ENCODE measurements at places on chromosomes 7 and 10.

- DNase-seq, result no peak
Observed at GRCh38 chr10:31668326-31668725, 260.3 kb downstream of the ARHGAP12 start.

- no peak for DNase-seq
Observed at GRCh38 chr10:12583891-12584595, 234.7 kb downstream of the CAMK1D start.

- DNase-seq, result no peak
Observed at GRCh38 chr10:101122270-101123084, 8.6 kb upstream of the TLX1 start.

- no peak for DNase-seq
Observed at GRCh38 chr7:38169847-38170246, 8.2 kb upstream of the STARD3NL start.

DNA sequence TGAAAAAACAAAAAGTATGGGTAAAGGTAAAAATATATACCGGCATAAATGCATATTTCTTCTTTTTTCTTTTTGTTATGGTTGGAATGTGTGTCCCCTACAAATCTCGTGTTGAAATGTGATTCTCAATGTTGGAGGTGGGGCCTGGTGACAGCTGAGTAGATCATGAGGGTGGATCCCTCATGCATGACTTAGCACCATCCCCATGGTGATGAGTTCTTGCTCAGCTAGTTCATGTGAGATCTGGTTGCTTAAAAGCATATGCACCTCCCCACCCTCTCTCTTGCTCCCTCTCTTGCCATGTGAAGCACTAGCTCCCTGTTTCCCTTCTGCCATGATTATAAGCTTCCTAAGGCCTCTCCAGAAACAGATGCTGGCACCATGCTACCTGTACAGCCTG lies 93.3 kb downstream of the HYCC1 start:
- no peak for DNase-seq

DNA sequence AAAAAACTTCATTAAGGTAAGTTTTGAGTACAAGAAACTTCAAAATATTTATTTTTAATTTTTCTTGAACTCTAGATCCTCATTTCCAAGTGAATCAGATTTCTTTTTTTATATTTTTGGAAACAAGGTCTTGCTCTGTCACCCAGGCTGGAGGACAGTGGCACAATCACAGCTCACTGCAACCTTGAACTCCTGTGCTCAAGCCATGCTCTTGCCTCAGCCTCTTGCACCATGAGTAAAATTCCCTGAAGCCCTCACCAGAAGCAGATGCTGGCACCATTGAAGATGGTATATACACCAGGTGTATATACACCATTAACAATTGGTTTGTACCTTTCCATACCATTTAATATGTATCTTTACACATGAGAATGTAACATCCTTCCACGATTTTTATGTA lies 45.1 kb upstream of the ODAD2 start:
- no peak for DNase-seq

DNA sequence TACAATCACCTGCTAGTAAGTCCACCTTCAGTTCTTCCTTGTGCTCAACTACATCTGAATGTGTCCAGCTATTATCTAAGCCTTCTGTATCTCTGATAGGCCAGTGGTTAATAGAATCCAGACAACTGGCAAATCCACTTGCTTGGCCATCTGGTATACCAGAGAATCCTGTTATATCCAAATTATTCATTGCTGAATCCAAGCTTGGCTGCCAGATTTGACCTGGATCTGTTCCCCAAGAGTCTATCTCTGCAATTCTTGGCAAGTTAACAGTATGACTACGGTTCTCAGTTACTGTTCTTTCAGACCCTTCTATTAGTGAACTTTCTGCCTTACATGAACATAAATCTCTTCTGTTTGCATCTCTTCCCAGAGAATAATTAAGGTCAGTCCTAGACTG lies 154.6 kb upstream of the TARP start:
- DNase-seq, result peak; percentile 45

DNA sequence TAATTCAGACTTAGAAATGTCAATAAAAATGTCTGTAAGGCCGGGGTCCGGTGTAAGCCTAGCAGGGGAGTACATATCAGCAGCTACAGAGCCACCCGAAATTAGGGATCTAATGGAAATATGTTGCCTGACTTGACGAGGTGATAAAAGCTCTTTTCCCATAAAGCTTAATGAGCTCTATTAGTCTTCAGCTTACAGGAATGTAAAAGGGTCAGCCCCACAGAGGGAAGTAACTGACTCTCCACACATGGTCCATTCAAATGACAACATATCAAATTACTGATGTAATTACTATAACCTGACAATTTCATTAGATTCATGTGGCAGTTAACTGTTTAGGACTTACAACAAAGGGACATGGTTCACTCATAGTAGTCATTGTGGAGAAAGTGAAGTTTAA lies 62.3 kb downstream of the ATE1 start:
- DNase-seq, result no peak

DNA sequence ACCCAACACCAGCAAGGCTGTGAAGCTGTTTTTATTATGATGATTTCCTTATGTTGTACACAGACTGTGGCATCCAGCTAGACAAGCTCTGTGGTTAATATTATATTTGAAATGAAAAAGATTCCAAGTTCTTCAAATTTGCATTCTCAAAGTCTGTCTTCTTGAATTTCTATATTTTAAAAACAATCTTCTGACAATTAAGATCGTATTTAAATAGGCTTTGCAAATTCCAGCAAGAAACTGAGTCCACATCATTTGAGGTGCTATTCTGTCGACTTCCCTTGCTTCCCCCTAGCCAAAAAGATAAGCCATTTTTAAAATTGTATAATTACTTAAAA lies 73.1 kb upstream of the TOMM7 start:
- DNase-seq, result no peak

- no peak for DNase-seq
Observed at GRCh38 chr10:57867241-57867640, 400.5 kb downstream of the IPMK start.

DNA sequence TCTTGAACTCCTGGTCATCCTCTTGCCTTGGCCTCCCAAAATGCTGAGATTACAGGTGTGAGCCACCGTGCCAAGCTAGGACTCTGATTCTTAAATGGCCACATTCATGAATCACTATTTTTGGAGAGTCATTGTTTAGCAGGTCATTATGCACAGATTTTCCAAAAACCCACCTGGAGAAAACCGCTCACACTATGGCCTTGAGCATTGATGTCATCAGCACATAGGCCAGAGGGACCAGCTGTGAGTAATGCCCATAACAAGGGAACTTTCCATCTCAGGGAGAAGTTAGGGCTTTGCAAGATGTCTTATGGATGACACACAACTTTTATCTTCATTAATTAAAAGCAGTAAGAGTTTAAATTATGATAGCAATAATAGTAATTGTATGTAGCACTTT lies 86.4 kb upstream of the KIF5B start:
- DNase-seq, result no peak

- no peak for DNase-seq
Observed at GRCh38 chr7:141789917-141790316, at the start of gene TAS2R5. Gene TAS2R5 (plus strand): TSS chr7:141790217. CDS start chr7:141790362, 145 bp downstream.

GRCh38 chr7:51591223-51591622 lies 274.6 kb upstream of the COBL start:
- no peak for DNase-seq

DNA sequence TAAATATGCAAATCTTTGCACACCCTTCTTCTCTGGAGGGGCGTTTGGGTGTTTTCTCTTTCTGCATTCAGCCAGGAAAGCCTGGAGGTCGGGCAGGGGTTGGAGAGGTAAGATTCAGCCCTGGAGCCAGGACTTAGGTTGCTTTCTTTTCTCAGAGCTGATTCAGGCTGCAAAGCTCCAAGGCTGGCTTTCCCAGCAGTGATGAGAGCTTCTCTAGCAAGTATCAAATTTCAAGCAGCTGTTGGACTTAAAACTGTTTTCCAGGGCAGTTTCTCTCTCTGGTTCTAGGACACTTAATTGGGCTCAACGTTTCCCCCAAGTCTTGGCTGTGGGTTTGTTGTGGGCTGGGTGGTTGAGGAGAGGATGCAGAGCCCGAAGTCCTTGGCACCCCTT lies 608 bp downstream of the AKR1B10 start:
- no peak for DNase-seq

DNA sequence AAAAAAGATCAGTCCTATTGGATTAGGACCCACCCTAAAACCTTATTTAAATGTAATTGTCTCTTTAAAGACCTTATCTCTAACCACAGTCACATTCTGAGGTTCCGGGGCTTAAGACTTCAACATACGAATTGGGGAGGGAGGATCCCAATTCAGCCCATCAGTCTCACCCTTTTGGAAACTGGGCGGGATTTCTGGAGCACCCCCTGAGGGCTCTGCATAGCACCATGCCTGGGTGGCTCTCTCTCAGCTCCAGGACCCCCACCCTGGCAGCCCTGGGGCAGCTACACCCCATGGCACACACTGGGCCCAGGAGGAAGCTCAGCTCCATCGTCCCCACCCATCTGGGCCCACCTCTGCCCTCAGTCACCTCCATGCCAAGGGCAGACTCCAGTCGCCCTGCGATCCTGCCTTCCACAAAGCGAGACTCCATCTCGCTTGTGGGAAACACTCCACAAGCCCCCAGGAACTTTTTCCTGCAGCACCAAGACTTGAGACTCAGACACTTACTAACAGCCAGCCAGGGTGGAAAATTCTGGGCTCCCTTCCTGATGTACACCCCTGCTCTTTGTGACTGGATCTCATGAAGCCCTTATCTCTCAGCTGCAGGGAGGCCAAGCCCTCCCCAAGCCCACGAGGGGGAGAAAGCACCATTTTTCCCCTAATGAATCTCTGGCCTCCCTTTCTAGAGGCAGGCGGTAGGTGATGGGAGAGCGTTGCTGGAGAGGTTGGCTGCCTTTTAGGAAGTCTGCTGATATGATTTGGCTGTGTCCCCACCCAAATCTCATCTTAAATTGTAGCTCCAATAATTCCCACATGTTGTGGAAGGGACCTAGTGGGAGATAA lies 90.8 kb upstream of the KDM7A start:
- DNase-seq, result no peak

DNA sequence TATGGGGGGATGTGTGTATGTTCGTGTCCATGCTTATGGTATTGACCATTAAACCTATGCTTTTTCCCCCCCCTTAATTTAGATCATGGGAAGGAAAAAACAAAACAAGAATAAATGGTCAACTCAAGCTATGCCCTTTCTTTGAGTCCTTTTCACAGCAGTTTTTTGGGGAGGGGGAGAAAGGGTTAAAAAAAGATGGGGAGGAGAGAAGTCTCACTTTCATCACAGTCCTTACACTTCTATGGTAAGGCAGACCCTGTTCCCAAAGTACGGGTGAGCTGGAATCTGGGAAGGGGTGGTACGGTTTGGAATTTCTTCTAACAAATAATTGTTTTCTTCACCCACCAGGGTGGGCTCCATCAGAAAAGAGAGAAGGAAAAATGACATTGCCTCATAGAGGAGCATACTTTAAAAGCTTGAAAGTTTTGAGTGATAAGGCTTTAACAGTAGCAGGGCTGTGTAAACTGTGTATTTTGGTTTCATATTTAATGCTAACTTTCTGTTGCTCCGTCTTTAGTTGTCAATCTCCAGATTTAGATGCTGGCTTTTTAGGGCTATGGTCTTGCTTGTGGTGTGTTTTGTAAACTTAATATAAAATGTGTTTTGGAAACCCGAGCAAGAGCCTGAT lies 180.1 kb downstream of the TCF7L2 start:
- no peak for DNase-seq

DNA sequence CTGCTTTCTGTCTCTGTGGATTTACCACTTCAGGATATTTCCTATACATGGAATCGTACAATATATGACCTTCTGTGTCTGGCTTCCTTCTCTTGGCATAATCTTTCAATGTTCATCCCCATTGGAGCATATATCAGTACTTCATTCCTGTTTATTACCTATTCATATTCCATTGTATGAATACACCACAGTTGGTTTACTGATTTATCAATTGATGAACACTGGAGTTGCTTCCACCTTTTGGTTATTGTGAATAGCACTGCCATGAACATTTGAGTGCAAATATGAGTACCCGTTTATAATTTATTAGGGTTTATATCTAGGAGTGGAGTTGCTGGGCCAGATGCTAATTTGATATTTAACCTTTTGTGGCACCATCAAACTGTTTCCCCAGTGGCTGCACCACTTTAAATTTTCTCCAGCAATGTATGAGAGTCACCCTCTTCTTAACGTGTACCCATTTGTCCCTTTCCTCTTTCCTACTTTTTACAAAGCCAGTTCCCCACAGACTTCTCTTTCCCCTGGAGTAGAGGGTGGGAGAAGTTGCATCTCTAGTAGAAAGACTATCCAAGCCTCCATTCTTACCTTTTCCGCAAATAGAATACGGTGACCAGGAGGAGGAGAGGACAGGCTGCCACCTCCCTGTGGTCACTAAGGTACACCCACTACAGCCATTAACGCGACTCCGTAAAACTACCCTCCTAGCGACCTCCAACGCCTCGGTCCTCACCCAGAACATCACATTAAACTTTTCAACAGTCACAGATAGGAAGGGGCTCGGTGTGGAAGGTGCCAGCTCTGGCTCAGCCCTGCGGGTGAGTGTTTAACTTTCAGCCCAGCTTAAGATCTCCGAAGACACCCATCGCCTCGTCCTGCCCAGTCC lies 25.6 kb downstream of the SCD start:
- DNase-seq, result no peak

DNA sequence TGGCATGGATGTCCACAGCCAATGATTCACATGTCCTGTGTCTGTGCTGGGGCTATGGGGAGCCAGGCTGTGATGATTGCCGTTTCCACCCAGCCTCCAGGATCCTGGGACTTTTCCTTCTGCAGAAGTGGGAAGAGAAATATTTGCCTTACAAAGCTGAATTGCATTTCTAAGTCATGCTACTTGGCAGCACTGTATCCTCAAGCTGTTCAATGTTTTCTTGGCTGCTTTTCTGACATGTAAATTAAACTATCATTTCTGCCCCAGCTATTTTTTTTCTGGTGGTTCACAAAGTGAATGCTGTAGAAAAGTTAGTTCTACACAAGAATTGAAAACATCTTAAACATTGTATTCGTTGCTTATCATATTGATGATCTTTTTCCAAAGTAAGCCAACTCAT lies 51.9 kb upstream of the TCERG1L start:
- DNase-seq, result no peak

GRCh38 chr7:137753067-137753466 lies 93.7 kb downstream of the DGKI start:
- DNase-seq, result no peak

GRCh38 chr7:119925581-119926289 lies 347.2 kb upstream of the KCND2 start:
- DNase-seq, result no peak

- no peak for DNase-seq
Observed at GRCh38 chr10:133159950-133160825, at the start of gene KNDC1. Gene KNDC1 (plus strand): TSS chr10:133160219. CDS start chr10:133160468, 249 bp downstream.

DNA sequence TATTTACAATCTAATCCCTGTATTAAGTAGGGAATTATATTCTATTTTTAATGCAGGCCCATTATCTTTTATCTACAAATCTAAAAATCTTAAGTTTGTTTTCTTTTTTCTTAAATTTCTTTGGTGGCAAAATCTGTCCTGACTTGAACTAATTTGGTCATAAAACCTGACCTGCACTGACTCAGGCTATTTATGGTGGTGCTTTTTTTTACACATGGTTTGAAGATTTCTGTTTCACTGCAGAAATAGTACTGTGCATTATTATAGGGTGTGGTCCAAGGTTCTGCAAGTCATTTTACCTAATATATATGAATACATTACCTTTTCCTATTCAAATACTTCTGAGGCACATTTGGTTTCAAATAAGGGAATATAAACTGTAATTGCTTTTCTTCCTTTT lies 137.0 kb downstream of the CD36 start:
- no peak for DNase-seq

GRCh38 chr10:59016043-59016442 lies 160.4 kb upstream of the PHYHIPL start:
- DNase-seq, result no peak
